Stimulated activated CD8-positive, alpha-beta memory T cell treated with anti-CD3 and anti-CD28 coated beads, Interleukin-7, amount 100 ng/mL, for 4 hours (primary cell): ENCODE measurements at places on chromosomes 1 and 21.

DNA sequence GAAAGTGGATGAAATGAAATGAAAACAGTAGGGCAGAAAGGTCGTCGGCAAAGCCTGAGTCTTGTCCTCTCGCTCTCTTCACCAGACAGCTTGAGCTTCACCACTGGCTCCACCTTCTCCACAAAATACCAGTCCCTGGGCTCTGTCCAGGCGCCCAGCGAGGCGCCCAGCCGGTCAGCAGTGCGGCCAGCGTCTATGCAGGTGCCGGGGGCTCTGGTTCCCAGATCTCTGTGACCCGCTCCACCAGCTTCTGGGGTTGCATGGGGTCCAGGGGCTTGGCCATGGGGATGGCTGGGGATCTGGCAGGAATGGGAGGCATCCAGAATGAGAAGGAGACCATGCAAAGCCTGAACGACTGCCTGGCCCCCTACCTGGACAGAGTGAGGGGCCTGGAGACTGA is 600.5 kb upstream of the ZP4 start:
- DNase-seq: no peak

DNA sequence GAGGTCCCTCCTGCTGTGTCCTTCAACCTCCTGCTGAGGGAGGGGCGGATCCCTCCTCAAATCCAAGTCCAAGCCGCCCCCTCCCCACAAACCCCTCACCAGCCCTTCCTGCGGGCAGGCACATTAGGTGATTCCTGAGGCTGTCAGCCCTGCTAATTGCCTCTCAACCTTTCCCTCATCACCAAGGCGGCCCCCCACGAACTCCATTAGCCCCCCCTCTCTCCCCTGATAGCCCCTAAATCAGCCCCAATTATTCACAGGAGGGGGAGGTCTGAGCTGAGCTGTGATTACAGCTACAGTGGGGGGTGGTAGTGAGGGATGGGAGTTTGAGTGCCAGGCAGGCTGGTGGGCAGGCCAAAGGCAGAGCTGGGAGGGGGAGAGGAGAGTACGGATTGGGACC is 5.8 kb upstream of the PEAR1 start:
- DNase-seq: no peak

DNA sequence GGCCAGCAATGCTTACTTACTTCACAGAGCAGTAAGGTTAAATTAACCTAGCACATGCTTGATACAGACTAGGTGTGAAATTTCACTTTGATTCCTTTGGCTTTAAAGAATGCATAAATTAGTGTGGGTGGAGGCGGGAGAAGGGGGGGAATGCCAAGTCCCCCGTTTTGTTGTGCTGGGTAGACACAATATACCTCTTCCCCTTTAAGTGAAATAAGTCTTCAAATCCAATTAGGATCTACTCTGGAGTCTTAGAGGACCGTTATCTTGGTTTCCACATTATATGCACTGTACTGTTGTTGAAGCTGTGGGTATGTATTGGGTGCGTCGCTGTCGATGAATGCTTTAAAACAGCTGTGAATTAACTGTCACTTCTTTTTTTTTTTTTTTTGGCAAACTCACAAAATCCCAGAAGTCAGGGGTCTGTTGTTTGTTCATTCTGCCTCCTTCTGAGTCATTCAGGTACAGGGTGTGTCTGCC is 1.6 kb upstream of the S1PR1 start:
- DNase-seq: no peak

- DNase-seq: no peak
Observed at GRCh38 chr1:205481629-205482151, 22.8 kb upstream of the CDK18 start.

DNA sequence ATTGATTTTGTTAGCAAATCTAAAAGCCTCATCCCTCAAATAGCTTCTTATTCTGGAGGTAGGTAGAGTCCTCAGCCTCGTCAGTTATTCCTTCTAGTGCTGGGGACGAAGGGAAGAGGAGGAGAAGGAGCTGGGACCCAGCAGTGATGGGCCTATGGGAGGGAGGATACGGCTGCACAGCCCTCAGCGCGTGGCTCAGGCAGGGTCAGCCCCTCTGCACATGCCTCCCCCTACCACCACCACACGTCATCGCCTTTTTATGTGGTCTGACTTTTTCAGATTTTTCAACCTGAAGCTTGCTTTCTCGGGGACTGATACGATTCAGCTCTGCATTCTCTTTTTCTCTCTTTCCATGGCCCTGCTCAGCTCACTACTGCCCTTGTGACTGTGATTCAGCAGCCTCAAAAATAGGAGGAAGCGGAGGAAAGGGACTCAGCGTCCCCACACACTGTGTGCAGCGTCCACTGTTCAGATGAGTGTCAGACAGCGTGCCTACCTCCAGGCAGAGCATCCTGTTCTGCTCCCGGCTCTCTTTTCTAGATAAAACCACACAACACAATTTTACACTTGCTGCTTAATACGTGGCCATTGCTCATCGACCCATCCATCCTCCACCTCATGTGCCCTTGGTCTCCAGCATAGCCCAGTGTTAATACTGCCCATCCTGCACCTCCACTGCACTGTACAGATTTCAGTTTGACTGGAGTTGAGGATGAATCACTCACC is 827 bp downstream of the OR2B11 start:
- DNase-seq: no peak

DNA sequence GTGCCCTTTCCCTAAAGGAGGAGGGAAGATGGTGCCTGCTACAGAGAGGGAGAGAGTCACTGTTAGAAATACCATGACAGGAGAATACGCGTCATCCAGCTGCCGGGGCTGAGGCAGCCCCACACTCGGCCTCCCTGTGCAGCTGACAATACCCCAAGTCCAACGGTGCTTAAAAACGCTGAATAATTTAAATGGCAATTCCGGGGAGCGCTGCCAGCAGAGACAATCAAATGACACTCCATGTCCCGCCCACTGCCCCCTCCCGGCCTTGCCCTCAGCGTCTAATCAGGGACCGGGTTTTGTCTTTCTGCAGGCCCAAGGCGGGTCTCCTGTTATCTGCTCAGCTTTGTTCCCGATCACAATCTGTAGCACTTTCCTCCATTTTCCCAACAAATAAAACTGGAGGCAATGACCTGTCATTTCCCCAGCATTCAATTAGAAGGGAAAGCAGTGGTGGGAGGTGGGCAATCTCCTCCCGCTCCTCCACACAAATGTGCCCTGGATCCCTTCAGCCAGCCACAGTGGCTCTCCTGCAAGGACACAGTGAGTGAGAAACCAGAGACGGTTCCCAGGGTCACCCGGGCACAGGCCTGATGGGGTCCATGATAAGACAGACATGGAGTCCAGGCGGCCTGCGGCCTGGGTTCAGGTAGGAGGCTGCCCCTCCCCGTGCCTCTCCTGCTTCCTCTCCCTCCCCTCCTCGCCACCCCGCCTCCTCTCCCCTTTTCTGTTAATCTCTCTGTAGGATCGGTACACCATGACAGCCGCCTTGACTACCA is 42.7 kb upstream of the AJAP1 start:
- no peak for DNase-seq

GRCh38 chr1:44408632-44409602 is 3.9 kb downstream of the RNF220 start:
- no peak for DNase-seq

- no peak for DNase-seq
Observed at GRCh38 chr1:19234224-19234623, 17.1 kb downstream of the EMC1 start.

- no peak for DNase-seq
Observed at GRCh38 chr1:208850442-208850841, 606.3 kb upstream of the PLXNA2 start.

DNA sequence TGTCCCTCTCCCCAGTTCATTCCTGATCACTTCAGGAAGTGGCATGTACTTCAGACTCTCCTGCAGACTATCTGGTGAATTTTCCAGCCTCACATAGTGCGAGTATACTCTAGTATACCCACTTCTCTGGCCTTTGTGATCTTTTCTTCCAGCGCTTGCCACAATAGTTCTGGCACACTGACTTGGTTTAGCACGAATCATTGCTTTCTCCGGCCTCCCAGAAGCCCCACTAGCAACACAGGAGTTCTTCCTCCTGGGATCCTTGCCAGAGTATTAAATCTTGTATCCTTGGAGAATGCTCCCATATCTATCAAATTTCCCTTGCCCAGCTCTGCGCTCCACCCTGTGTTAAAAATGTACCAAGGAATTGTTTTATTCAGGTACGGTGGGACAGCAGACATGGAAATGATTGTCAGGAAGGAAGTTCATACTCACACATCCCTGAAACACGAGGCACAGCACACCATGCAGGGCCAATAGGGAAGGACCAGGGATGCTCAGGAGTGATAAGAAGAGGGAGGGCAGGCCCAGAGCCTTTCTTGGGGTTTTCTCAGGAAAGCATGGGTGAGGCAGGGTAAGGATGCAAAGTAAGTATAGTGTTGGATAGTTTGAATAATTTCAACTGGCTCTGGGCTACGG is 136.7 kb downstream of the ADSS2 start:
- no peak for DNase-seq

GRCh38 chr1:193831465-193831864 is 645.1 kb upstream of the B3GALT2 start:
- no peak for DNase-seq

GRCh38 chr1:154760469-154760933 is 109.6 kb downstream of the KCNN3 start:
- peak; percentile 72 for DNase-seq

DNA sequence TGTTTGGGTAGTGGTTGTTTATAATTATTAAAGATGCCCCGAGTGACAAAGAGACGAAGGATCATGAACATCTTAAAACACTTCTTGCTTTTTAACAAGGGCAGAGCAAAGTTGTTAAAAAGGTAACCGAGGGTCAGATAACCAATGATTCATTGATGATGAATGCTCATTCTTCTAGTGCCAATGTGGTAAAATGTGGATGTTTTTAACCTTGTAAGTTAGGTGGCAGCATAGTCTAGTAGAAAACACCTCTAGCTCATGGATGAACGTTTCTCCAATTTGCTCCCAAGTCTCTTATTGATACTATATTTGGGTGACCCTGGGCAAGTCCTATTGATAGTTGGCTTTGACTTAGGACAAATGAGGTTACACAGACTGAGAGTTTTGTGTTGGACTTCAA is 167.9 kb downstream of the KIF26B start:
- no peak for DNase-seq

GRCh38 chr1:16155537-16156410 is at the start of gene EPHA2:
TSS of gene EPHA2 (minus strand) at chr1:16156069. CDS start at chr1:16155932, 137 bp downstream.
- DNase-seq: no peak
